ENCODE measurements at places on chromosomes 3 and 15.
A peak's percentile ranks its signal among the peaks of the same experiment; 100 is the strongest.

DNA sequence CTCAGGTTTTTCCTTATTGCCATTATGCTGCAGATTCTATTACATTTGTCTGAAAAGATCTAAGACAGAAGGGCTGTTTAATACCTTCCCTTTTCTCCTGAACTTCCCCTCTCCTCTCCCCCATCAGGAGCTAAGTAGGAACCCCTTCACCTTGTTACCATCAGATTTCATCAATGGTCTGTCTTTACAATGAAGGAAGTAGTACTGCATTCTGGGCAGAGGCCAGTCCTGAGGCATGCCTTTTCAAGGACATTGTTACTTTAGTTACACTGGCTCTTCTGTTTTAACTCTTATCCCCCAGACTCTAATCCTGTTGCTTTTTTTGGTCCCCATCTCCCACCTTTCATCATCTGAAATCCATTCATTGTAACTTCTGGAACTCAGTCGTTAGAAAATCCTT, 8.1 kb downstream of the CTNNB1 start:
- DNase-seq: no peak

GRCh38 chr3:116020495-116020894, 397.2 kb downstream of the GAP43 start:
- no peak for DNase-seq

DNA sequence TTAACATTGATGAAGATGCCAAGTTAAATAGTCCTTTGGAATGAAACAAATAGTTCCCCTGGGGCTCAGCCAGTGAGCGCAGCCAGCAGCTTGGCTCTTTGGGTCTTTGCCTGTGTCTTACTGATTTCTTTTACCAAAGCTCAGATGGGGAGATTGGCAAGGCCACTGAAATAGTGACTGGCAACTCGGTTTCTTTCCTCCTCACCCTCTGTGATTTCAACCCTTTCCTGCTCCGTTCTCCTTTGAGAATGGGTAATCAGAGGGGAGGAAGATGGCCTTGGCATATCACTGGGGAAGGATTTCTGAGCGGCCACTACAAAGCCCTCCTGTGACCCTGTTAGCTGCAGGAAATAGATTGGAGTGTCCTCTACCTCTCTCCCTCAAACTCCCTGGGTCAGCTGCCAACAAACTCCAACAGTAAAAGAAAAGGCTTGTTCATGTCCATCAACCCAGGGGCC, 337.1 kb upstream of the LRRFIP2 start:
- DNase-seq: no peak

GRCh38 chr15:67248011-67248505, 6.4 kb downstream of the AAGAB start:
- no peak for DNase-seq

DNA sequence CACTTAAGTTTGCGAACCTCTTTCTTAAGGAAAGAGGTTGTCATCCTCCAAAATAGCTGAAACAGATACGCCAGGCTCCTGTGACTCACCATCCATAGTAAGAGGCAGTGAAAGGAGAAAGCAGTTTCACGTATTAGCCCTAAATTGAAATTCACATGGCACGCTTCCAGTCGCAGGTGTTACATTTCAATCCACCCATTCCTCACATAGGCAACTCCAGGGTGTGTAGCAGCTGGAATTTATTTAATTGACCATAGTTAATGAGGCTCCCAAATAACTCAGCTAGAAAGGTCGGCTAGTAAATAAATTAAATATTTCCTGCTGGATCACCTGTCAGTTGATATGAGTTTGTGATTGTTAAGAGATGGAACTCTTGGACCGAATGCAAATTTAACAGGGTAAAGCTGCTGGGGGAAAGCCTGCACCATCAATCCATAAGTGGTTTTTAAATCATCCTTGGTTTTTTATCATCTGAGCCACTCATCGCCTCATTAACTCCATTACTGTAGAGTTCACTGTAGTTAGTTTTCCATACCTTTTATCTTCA, 19.6 kb downstream of the NSUN3 start:
- no peak for DNase-seq

DNA sequence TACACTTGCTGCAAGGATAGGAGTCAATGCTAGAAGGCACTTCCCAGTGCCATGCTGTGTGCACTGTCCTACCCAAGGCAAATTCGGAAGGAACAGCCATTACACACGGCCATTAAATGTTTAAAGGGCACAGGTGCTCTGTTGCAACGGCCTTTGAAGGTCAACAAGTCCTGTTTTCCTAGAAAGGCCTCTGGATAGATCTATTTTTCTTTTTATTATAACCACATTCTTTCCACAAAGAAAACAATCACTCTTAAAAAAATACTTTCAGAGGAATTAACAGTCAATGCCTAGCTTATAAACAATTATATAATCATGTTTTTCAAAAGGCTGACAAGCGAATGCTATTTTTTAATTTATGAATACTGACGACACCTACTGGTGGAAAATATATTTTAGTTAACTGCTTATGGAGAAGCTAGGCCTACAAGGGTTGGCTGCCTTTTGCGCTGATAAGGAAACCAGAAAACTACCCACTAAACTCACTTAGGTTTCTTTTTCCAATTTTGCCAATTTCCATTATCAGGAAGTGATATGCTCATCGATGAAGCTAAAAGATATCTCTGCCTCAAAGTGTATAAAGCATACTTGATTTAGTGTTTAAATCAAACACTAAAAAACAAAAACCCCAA, 2.4 kb downstream of the ARHGEF3 start:
- peak; percentile 78 for DNase-seq

- DNase-seq: no peak
These were observed 364.8 kb upstream of the TPRG1 start for GRCh38 chr3:188807006-188807405.

GRCh38 chr15:63349156-63349555, 32.5 kb downstream of the CA12 start:
- no peak for DNase-seq
